ENCODE measurements at places on chromosomes 7 and 10.

- no peak for DNase-seq
Measured at GRCh38 chr10:127959428-127959827, 52.5 kb downstream of the PTPRE start.

- DNase-seq = no peak
Measured at GRCh38 chr7:135976312-135977006, 700 bp downstream of the MTPN start.

GRCh38 chr10:113384181-113384580 lies 168.7 kb upstream of the HABP2 start:
- no peak for DNase-seq

DNA sequence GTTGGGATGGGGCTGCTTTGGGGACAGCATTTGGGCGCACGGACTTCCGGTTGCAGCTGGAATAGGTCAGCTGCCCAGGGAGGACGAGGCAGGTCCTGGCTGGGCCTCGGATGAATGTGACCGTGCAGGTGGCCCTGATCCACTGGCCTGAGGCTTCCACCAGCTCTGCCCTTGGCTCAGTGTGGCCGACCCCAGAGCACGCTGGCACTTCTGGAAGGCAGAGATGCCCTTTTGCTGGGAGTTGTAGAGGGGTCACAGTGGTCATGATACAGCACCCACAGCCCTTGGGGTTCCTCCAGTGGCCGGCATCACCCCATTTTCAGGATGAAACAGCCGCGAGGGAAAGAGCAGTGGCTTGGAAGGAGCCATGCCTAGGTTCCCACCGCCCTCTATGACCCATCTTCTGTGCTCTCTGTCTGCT lies 19.0 kb downstream of the ADCY1 start:
- no peak for DNase-seq

- no peak for DNase-seq
Measured at GRCh38 chr10:118752409-118752808, 2.4 kb downstream of the CACUL1 start.

DNA sequence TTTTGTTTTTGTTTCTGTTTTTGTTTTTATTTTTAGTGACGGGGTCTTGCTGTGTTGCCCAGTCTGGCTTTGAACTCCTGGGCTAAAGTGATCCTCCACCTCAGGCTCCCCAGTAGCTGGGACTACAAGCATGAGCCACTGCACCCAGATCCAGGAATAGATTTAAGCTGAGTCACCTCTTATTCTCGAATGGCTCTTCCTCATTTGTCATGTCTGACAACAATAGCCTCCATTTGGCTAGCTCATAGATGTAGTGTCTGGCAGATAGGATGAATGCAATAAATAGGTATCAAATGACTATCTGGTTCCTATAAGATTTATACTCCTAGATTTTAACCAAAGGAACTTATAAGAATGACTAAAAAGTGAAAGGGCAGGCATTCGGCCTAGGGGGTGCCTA lies 172.9 kb downstream of the TMEM26 start:
- DNase-seq = no peak

GRCh38 chr7:2956526-2957368 lies 86.9 kb downstream of the CARD11 start:
- DNase-seq = no peak

DNA sequence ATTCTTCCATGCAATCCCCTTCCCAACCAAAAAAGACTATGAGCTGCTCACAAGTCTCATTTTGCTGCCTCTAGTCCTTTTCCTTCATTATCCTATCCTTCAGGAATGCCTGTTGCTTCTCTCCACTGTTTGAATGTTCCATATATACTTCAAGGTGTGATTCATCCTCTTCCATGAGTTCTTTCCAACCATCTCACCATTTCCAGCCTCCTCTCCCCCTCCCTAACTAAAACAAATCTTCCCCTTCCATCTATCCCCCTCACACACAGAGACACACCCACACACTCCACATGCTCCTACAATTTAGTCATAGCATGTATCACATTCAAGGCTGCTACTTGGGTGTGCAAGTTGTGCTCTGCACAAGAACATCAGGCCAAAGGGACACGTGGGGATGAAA lies 254.3 kb downstream of the DYNC1I1 start:
- DNase-seq = no peak

DNA sequence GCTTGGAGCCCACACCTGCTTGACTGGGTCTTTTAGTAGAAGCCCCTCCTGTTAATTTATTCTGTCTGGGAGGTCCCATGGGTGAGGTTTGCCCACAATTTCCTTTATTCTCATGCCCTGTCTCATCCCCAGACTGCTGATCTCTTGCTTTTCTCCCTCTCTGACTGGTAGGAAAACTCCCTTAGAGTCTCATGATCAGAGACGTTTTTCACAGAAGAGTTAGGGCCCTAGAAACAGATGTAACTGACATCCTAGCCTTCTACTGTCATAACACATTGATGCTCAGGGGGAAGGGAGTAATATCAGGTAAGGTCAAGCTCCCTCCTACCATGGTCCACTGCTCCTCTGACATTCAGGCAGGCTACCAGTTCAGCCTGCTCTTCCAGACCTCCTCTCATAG lies 43.7 kb upstream of the WASL start:
- no peak for DNase-seq

GRCh38 chr10:87615856-87616255 lies 43.8 kb upstream of the PAPSS2 start:
- no peak for DNase-seq

DNA sequence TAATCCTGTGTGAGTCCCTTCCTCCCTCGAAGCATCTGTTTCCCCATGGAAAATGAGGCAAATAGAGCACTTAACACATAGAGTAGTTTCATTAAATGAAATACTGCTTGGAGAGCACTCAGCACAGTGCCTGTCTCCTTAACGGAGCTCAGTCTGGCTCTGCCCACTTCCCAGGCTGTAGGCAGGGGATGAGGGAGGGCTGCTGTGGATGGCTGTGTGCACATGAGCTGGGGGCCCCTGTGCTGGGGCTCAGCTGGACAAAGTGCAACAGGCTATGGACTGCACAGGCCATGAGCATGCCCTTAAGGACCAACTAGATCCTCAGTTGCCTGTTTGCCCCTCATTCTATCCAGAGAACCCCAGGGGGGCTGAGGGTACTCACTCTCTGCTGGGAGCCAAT lies 14.5 kb downstream of the ZCCHC24 start:
- no peak for DNase-seq

DNA sequence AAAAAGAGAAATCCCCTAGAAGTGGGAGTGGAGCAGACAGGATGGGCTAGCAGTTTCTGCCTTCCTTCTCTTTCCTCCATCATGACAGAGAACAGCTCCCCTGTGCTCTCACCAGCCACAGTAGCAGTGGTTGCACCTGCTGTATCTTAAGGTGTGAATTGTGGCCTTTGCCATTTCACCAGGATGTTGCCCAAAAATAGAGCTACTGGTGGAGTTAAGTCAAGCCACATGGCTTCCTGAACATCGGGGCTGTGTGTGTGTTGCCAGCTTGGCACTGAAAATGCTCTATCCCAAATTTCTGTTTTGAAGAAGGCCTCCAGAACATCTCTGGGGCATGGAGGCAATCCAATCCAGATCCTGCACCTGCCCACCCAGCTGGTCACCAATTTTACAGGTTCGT lies 348.7 kb downstream of the EXOC4 start:
- DNase-seq = no peak

DNA sequence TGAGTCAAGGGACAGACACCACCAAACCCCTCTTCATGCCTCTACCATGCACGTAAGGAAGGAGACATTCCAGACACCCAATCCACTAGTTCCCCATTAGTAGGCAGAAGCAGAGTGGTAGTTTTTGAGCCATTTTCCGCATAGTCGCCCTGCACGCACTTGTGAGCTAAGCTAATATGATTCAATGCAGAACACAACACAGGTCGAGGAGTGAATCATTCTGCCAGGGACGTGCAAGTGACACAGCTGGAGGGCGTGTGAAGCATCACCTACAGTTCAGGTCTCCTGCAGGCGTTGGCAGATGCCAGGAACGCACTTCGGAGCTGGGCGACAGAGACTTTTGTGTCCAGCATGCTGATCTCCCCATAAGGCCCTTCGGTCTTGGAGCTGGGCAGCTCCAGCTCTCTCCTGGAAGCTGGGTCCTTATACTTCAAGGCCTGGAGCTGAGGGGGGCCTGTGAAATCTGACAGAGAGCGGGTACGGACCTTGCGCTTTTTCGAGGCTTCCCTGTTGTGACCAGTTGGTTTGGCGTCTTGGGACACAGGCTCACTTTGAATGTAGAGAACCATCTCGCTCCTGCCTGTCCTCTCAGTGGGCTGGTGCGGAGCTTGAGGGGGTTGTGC lies 102.4 kb downstream of the SVIL start:
- no peak for DNase-seq

DNA sequence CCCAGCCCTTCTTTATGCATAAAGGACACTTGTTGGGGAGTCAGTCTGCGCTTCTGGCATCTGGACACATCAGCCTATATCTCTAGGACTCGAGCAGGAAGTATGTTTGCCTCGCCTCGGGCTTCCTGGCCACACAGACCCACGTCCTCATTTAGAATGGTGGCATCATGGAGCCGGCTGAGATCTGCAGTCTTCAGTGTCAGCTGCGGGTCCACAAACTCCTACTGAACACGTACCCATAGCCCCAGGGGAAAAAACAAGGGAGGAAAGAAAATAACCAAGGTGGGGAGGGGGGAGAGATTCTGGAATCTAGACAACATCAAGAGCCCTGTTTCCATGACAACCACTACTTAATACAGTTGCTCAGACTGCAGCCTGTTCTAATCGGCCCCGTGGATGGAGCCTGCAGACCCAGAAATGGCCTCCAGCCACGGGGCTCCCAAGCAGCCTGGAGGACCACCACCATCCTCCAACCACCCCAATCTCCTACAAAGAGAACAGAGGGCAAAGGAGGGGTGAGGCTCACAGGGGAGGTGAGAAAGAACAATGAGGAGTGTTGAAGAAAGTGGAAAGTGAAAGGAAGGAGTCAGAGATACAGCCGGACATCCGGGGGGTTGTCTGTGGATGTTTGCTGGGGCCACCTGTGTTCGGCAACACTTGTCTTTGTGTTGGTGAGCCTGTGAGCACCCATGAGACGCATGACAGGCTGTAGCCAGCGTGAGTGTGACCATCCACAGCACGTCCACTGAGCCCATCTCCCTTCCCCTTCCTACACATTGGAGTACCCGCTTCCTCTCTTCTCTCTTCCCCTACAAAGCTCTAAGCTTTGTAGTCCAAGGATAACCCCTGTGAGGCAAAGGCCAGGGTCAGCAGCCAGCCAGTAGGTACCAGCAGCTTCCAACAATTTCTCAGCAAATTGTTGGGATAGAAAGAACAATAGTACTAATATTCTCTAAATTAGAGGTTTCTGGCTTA lies 141.0 kb downstream of the PLXNA4 start:
- DNase-seq = no peak

DNA sequence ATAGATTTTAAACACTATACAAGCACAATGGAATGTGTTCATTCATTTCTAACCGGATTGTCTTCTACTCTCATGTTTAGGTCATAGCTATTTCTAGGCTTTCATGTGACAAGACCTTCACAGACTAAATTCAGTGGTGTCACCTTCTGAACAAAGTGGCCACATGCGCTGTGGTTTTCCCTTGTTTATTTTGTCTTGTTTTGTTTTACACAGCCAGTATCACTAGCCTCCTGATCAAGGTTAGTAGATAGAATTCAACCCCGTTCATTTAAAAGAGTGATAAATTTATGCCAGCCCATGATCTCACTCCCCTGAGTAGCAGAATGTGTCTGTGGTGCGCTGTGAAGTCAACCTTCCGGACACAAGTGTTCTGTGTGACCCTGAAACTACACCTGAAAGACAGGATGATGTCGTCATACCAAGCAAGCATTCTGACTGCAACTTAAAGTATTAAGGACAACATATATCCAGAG lies 209.1 kb downstream of the CREB5 start:
- DNase-seq = no peak

- DNase-seq = no peak
Measured at GRCh38 chr10:110081911-110082310, 74.1 kb downstream of the ADD3 start.

- DNase-seq = no peak
Measured at GRCh38 chr10:125747417-125747816, 27.9 kb downstream of the EDRF1 start.

- DNase-seq = no peak
Measured at GRCh38 chr7:38585572-38586354, 45.4 kb downstream of the AMPH start.

DNA sequence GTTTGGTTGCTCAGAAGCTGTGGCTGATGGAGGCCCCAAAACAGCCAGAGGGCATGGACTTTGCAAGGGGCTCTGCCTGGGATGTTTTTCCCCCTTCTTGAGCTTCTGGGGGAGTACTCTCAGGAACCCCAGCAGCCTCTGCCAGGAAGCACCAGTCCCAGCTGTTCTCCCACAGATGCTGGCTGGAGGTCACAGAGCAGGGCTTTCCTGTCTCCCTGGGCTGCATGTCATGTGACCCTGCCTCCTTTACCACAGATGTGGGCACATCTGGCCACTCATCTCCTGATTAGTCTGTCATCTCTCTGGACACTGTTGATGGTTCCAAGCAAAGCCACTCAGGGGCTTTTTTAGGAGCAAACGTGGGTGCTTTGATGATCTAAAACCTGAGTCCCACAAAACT lies 136.7 kb downstream of the NEURL1 start:
- DNase-seq = no peak

- no peak for DNase-seq
Measured at GRCh38 chr7:157177333-157177982, 38.7 kb downstream of the UBE3C start.

- no peak for DNase-seq
Measured at GRCh38 chr10:104317269-104317710, 21.0 kb downstream of the ITPRIP start.

DNA sequence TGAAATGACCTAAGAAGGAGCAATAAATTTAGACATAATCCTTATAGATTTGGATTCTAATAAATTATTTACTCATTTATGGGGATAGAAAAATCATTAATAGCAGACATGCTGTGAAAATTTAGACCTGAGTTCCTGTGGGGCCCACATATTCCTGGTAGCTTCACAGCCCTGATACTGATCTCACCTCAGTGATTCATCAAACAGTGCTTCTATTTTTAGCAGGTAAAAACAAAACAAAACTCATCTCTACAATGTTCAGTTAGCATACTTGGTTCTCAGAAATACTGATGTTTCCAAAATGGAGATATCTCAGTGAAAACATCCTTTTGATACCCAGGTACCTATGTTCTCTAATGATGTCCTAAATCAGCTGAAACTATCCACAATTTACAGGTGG lies 841.1 kb upstream of the SORCS1 start:
- DNase-seq = no peak

GRCh38 chr7:47344171-47344955 lies 237.5 kb downstream of the TNS3 start:
- DNase-seq = no peak

DNA sequence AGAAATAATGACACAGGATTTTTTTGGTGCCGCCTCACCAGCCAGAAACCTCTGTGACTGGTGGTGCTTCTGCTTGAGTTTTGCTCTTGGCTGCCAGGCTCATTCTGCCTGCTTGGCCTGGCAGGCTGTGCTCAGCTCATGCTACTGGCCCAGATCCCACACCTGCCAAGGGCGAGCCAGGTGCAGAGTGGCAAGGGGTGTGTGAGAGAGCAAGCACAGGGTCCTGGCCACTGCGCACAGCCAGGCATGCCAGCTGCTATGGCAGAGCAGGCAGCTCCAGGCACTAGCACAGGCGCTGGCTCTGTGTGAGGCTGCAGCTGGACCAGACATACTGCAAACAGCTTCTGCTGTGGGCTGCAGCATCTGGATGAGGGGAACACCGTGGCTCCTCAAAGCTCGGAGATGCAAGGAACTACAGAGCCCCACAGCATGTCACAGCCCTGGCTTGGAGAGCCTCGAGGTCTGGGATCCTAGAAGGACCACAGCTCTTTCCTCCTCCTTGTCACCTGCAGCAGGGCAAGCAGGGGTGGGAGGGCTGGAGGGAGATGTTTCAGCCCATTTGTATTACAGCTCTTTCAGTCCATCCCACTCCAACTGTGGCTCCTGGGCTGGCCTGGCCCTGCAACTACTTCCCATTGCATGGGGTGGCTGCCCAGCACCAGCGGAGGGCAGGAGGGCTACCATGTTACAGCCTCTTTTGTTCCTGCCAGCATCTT lies 313.4 kb upstream of the SEMA3C start:
- DNase-seq = no peak
